ENCODE measurements at places on chromosomes 1 and 21.

DNA sequence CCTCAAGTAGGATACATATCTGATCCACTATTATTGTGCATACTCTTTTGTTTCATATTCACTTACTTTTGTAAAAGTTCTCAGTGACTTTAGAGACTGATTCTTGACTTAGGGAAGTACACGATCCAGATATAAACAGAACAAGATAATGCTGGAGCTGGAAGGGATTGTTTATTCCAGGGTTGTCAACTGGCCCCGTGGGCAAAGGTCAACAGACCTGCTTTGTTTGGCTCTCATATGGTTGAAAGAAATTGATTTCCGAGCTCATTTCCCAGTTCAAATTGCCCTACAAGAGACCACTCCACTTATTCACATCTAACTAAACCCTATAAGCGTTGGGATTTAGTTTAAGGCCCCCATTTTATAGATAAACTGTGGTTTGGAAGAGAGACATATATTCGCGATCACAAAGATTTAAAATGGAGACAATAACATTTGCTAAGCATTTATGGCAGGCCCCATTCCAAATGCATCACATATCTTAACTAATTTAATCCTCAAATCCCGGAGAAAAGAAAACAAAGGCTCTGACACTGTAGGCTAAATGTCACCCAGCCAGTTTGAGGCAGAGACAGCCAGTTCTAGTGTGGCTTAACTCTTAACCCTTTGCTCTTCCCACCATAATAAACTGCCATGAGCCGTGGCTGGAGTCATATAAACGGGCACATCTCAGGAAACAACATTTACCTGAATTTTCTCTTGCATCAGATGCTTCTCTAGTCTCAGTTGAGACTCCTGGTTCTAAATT lies 20.6 kb downstream of the REG4 start:
- DNase-seq: no peak

DNA sequence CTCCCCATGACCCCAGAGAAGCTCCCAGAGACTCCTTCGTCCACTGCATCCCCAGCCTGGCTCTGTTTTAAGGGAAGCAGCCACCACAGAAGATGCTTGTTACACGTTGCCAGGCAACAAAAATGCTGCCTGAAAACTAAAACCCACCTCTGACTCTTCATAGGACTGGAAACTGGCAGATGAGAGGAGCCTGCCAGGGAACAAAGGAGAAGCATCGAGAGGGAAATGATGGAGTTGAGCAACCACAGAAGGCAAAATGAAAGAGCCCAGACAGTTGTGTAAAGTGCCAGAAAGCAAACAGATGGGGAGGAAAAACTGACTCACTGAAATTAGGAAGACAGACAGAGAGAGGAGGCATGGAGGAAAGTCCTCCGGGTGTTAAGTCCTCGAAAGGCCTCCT lies 118.4 kb downstream of the KCNN3 start:
- DNase-seq: no peak

DNA sequence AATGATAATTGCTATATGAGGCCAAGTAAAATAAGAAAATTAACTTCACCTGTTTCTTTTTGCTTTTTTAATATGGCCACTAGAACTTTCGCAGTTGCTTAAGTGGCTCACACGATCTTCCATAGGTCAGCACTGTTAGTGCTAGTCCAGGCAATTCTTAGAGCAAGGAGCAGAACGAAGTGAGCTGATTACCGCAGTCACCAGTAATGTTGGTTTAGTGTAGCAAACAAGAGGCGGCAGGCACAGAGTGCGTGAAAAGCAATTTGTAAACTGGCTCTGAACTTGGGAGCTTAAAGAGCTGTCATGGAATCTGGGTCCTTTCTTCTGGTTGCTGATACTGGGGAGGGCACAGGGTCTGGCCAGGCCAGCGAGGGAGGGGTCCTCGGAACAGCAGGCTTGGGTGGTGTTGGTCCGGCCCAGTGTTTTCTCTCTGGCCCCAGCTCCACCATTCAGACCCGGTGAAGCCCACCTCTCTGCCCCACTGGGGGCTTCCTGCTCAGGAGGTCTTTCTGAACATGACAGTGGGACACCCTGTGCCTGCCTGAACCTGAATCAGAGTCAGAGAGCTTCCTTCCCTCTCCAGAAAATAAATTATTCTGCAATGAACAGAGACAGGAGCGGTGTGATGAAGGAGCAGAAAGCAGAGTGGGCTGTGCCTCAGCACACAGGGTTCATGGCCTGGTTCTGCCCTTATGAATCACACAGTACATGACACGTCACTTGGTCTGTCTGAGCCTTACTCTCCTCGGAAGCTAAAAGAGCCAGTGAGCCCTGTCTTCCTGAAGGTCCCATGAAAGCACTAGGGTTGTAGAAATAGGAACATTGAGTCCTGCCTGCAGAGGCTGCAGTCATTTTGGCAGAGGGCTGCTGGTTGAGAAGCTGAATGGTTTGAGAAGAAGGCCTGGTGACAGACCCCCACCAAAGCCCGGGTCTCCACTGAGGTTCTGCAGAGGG lies 11.9 kb downstream of the ETS2 start:
- DNase-seq: peak; percentile 74

DNA sequence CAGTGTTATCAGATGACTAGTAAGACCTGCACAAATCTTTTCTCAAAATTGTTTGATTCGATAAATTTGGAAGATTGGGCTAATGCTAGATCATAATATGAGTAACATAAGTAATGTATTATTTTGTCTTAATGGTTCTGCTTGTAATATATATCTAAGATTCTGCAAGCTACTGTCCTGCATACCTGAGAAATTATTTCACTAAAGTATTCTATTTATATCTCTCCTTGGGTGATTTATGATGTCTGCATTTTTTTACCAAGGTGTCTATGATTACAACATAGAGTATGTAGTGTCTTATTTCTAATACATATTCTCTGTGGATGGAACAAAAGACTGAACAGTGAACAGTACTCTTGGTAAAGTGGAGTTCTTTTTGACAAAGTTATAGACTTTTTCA lies 166.6 kb downstream of the CLEC20A start:
- no peak for DNase-seq

DNA sequence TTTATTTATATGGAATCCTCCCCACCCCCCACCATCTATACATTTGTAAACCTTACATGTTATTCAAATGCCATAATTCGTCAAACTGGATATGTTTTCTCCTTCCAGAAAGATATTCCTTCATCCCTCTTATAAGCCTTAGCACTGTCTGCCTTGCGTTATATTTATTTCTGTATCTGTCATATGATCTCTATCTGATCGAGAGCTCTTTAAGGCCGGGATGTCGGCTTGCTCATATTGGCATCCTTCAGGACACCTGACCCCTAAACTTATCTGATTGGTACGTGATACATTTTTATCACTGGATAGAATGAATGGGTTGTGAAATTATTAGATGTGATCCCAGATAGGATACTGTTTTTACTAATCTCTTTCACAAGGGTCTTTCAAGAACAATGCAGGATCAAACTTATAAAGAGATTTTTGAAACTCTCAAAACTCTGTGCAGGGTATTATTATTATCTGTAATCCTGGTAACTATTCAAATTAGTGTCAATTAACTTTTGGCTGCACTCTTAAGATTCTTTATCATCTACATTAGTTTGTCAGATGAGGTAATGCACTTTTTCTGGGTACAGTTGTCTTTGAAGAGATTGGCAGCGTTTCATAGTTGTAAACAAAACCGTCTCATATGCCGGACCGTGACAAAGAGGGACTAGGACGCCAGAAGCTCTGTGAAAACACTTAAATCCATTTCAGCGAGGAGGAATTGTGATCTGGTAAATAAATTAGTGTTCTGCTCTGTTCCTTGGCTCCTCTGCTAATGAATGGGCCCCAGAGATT lies 152.0 kb downstream of the KIF26B start:
- DNase-seq: no peak

- DNase-seq: peak; percentile 63
These were observed 57.9 kb downstream of the FHAD1 start for GRCh38 chr1:15304708-15305467.

- no peak for DNase-seq
These were observed 1132.7 kb downstream of the KCNT2 start for GRCh38 chr1:195475568-195475967.

- no peak for DNase-seq
These were observed 56.4 kb downstream of the ST6GALNAC3 start for GRCh38 chr1:76130992-76131391.

GRCh38 chr1:212637902-212638301 lies 29.3 kb downstream of the ATF3 start:
- DNase-seq: peak; percentile 53

DNA sequence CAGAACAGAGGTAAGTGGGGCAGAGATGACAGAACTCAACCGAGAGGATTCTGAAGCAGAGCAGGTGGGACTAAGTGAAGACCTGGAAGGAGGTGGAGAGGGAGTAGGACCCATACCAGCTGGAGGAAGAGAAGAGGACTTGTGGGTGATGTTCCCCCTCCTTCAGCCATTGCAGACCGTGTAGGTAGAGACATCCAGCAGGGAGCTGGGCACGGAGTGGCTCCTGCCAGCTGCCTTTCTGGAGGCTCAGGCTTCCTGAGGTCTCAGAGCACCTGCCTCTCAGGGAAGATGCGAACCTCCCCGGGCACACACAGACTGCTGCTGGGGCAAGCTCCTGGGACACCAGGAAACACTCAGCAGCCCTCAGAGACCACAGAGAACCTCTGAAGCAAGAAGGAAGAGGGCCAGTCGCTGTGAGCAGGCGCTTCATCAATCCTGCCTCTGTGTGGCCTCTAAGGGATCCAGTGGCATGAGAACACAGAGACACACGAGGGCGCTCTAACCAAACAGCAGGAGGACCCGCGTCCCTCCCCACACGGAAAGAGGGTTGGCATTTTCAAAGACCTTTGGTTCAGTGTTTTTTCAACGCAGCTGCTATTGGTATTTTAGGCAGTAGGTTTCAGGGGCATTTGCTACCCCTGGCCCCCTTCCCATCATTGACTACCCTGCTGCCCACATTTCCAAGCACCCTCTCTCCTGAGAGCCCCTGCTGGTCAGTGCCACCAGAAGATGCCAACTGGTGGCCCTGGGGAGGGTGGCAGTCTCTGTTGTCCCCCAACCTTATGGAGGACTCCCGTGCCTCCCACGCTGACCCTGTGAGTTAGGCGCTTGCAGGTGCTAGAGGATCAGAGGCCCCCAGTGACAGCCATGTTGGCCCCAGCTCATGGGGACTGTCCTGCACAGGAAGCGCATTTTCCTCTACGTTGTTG lies 89.6 kb upstream of the EDN2 start:
- DNase-seq: peak; percentile 82

DNA sequence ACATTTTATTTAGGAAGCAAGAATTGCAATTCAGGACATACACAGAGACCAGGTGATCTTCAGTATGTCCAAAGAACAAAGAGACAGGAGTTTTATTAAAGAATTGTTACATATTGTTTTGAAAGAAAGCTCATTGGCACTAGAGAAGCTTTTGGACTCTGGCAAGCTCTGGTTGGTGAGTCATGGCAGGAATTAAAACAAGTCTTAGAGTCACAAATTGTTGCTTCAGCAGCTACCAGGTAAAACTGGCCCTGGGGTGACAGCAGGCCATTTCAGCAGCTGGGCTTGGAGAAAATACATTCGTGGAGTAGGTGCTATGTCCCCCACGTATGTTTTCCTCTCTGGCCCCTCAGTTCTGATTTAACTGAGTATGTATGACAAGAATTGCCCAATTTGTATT lies 58.8 kb downstream of the MAP3K21 start:
- DNase-seq: peak; percentile 6

GRCh38 chr1:222064388-222065211 lies 322.7 kb upstream of the DUSP10 start:
- DNase-seq: peak; percentile 79

DNA sequence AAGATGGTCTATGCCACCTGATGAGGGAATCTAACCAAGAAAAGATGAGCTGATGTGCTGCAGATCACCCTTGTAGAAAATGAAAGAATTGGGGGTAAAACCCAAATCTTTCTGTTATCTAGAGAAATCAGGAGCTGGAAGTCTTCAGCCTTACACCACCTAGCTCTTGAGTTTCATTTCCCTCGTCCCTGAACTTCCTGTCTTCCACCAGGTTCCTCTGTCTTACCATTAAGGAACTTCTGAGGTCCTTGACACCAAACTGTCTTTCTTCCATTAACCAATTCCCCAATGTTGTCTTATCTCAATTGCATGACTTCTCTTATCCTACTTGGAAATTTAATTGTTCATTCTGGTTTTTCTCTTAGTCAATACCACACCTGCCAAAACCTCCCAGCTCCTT lies 31.5 kb downstream of the LPAR3 start:
- no peak for DNase-seq

DNA sequence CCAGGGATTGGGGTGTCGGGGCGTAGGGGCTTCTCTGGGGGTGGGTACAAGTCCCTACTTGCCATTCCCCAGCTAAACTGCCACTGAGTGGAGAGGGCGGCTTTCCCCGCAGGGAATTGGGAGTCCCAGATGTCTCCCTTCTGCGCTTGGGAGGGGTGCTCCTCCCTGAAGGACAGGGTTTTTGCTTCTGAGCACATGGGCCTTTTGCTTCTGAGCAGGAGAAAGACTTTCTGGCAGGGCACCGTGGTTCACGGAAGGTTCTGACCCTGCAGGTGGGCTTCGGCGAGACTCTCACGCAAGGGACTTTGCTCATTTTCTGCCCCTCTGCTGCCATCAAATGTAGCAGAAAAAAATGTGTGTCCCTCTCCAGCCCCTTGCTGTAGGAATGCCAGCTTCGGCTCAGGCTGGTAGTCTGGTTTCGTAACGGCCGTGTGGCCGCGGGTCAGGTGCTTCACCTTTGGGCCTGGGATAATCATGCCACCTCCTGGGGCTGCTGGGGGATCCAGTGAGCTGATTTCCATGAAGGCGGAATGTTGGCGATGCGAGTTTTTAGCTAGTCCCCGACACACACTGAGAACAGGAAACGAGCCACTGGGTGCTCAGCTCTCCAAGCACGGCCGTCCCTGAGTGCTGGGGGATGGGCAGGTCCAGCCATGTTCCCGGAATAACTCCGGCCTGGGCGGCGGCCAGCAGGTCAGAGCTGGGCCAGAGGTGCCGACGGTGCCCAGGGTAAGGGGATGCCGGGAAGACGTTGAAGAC lies 364.0 kb downstream of the CAMTA1 start:
- DNase-seq: no peak

- no peak for DNase-seq
These were observed 32.6 kb upstream of the TLR5 start for GRCh38 chr1:223175633-223176032.

DNA sequence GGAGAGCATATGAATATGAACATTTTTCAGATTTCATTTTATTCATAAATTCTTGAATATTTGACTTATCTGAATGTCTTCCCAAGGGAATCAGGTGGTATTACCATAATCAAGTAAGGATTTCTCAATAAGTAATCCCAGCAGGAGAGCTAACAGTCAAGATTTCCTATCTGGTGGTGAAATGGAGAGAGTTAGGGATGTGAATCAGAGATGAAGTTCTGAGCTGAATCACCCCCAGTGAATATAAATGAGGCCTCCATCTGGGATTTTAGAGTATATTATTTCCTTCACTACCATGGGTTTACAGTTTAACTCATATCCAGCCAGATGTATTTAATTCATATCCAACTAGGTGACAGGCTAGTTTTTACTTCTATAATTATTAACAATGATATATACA lies 61.5 kb upstream of the RGS2 start:
- DNase-seq: peak; percentile 12

DNA sequence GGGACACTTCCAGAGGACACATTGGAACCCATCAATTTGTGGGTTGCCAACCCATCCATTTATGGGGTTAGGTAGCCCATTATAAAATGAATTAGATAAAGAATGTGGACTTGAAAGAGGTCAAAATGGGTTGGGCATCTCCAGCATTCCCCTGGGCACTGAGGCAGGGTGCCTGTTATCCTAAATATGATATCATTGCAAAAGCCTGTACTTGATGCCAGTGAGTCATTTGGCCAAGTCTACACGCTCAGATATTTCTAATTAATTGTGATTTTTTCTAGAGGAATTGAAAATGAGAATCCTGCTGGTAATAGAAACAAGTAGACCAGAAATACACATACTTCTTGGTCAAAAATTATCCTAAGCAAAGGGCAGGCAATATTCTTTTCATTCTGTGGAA lies 21.9 kb upstream of the NBL1 start:
- DNase-seq: no peak

Data from fibroblast of villous mesenchyme (primary cell).